NB4 (cell line): ENCODE measurements at places on chromosomes 7 and 10.

- DNase-seq, result no peak
Observed at GRCh38 chr7:144414815-144415214, 11.3 kb upstream of the NOBOX start.

GRCh38 chr7:954330-955238 lies at the start of gene ADAP1:
TSS of gene ADAP1 (minus strand) at chr7:954680. CDS start at chr7:954477, 203 bp downstream.
- peak; percentile 85 for DNase-seq

DNA sequence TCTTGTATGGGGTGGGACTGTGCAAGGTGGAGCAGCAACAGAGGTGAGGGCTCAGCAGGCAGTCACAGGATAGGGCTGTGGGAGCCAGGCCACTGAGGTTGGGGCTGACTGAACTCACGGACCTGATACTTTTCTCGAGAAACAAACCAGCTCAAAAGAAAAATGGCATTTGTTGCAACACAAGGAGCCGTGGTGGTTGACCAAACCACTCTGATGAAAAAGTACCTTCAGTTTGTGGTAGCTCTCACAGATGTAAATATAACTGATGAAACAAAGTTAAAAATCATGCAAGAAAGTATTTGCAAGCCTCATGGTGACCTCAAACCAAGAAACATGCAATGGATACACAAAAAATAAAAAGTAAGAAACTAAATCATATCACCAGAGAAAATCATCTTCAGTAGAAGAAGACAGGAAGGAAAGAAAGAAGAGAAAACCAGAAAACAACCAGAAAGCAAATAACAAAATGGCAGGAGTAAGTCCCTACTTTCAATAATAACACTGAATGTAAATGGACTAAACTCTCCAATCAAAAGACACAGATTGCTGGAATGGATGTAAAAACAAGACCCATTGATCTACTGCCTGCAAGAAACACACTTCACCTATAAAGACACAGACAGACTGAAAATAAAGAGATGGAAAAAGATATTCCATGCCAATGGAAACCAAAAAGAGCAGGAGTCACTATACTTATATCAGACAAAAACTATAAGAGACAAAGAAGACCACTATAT lies 48.9 kb upstream of the DUSP5 start:
- DNase-seq, result peak; percentile 62

DNA sequence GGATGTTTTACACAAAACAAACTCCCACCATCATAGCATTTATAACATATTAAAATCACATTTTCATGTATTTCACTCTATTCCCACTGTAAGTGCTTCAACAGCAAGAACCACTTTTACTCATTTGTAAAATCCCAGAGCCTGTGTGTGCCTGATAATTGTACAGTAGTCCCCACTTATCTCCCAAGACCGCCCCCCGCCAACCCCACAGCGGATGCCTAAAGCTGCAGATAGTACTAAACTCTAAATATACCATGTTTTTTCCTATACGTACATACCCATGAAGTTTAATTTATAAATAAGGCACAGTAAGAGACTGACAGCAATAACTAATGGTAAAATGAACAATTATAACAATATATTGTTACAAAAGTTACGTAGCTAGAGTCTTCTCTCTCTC lies 33.5 kb downstream of the EZH2 start:
- DNase-seq, result no peak
